HCT116 (cell line): ENCODE measurements at places on chromosomes 7 and 10.

DNA sequence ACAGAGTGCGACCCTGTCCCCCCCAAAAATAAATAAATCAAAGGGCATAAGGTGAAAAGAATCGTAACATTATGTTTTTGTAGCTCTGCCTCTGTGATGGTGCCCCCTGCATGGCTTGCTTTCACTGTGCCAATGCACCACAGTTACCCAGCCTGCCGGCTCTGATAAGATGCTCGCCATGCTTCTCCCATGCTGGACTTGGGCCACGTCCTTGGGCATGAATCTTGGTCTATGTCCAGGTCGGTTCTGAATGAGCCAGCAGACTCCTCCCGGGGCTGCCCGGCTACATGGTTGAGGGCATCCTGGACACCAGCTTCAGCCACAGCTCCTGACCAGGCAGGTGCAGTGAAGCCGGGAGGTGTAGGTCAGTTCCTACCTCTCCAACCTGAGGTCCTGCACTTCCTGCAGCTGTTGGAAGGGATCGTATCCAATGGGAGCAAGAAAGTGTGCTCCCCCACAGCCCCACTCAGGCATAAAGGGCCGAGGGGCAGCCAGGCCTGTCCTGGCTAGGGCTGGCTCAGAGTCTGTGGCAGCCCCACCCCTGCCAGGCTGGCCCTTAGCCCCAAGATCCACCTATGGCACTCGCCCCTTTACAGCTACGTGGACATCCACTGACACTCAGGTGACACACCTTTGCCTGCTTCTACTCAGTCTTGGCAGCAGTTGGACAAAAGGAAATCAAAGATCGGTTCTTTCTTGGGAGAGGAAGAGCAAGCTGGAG lies 34.1 kb downstream of the CHST3 start:
- DNase-seq, result no peak

GRCh38 chr10:74437822-74438221 lies 286.8 kb downstream of the ADK start:
- peak; percentile 8 for DNase-seq

GRCh38 chr10:76229341-76229740 lies 797.9 kb downstream of the LRMDA start:
- no peak for DNase-seq

DNA sequence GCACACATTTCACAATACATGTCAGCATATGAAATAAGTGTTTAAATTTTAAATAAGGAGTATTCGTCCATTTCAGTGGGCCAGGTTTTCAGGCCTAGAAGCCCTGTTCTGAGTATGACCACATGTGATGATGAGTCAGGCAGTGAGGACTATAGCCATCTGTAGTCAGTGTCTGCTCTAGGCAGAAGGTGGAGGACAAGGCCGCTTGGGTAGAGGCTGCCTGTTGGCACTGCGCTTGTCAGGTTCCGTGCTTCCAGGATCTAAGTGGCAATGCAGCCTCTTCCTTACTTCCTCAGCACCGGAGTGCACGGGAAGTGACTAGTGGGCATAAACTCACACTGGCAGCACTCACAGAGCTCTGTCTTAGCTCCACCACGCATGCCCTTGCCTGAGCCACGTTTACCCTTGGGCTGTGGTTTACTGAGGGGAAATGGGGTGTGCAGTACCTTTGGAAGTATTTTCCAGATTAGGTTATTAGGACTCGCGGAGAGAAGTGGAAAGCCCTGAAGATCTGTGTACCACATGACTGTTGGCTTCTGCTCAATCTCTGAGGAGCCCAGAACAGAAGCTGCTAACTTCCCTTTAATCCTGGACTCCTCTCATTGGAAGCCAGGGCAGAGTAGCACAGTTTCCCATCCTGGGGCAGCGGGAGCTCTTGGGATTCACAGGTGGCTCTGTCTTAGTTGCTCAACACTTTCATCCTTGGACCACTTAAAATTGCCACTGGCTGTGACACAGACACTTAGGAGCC lies 87.5 kb upstream of the GJD4 start:
- DNase-seq, result no peak

GRCh38 chr7:158444501-158445420 lies 142.9 kb downstream of the PTPRN2 start:
- DNase-seq, result no peak

GRCh38 chr10:61110188-61110844 lies 166.3 kb upstream of the RHOBTB1 start:
- no peak for DNase-seq

DNA sequence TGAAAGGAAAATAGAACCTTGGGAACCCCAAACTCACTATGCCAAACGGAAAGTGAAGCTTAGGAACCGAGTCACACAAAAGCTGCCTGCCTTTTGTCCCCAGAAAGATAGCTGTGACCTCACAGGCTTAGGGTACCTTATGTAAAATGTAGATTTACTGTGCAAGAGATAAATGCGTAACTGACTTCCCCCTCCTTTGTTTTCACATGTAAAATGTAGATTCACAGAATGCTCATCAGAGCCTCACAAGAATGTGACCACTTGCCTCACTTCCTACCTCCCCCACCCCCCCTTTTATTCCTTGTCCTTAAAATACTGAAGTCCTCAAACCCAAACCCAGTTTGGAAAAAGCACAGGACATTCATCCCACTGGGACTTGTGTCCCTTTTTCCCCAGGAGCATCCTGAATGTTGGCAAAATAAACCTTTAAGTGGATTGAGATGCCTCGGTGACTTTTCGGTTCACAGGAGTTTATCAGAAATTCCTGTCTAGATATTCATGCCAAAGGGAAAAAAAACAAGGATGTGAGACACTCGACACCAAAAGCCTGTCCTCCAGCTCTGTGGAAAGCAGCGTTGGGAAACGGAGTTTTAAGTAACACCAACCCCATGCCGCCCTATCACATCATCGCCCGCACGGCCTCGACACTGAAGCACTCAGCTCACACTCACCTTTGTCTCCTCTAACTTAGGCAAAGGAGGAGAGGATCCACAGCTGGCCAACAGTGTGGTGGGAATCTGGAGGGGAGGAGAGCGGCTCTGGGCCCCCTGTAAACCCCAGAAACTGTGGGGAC lies 45.9 kb downstream of the SVIL start:
- no peak for DNase-seq

- no peak for DNase-seq
These were observed 734 bp downstream of the ABCB4 start for GRCh38 chr7:87474533-87475358.

DNA sequence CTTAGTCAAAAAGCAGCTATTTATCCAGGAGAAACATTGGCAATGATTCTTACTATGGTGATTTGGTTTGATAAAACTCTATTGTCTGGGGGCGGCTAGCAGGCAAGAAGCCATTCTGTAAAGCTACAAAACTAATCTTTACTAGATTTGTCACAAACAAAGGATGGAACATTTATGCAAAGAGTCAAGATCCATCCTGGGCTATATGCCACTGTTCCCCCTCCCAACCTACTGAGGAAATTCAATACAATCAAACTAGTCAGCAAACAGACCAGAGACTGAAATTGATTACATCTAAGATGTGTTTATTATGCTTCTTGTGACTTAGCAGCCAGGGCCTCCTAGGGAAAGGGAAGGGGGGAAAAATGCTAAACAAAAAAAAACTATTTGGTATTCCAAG lies 397.6 kb downstream of the GPAM start:
- DNase-seq, result no peak

GRCh38 chr10:88986549-88987242 lies 3.9 kb upstream of the FAS start:
- no peak for DNase-seq

GRCh38 chr7:1754345-1754908 lies 84.3 kb downstream of the ELFN1 start:
- DNase-seq, result no peak

- no peak for DNase-seq
These were observed 10.1 kb downstream of the CALHM2 start for GRCh38 chr10:103442031-103442461.

DNA sequence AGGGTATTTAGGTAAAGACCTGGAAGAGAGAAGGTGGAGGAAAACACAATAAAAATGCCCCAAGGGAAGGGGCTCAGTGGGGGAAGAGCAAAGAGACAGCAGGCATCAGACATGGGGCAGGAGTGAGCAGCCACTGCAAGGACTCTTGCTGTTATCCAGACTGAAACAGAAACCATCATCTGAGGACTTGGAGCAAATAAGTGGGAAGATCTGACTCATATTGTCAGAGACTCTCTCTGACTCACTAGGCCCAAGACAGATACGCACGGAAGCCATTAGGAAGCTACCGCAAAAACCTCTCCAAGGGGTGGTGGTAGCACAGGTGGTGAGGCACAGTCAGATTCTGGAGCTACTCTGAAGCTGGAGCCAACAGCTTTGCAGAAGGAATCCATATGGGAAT lies 110.7 kb downstream of the RNF32 start:
- peak; percentile 42 for DNase-seq

DNA sequence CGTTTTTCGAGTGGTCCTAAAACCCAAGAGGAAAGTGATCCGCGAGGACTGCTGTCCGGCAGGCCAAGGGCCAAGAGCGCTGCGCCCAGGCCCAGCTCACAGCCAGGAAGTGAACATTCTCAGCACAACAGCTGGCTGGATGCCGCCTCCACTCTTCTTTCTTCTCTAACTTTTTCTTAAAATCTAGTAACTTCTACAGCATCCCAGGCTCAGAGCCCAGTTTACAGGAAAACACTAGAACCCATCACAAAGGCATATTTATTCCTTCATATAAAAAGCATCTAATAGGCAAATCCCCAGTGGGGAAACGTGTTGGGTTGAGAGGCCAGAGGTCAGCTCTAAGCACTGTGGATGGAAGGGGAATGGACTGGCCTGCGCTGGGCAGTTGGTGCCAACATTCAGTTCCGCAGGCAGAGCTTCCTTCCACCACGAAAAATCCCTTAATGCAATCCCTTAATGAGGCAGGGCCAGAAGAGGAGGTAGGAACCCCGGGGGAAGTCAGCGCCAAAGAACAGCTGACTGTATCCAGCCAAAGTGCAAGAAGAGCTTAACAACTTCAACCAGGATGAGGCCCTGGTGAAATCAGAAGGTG lies 74.8 kb downstream of the ZRANB1 start:
- DNase-seq, result no peak
